T-helper 2 cell (primary cell): ENCODE measurements at places on chromosomes 16 and 17.

DNA sequence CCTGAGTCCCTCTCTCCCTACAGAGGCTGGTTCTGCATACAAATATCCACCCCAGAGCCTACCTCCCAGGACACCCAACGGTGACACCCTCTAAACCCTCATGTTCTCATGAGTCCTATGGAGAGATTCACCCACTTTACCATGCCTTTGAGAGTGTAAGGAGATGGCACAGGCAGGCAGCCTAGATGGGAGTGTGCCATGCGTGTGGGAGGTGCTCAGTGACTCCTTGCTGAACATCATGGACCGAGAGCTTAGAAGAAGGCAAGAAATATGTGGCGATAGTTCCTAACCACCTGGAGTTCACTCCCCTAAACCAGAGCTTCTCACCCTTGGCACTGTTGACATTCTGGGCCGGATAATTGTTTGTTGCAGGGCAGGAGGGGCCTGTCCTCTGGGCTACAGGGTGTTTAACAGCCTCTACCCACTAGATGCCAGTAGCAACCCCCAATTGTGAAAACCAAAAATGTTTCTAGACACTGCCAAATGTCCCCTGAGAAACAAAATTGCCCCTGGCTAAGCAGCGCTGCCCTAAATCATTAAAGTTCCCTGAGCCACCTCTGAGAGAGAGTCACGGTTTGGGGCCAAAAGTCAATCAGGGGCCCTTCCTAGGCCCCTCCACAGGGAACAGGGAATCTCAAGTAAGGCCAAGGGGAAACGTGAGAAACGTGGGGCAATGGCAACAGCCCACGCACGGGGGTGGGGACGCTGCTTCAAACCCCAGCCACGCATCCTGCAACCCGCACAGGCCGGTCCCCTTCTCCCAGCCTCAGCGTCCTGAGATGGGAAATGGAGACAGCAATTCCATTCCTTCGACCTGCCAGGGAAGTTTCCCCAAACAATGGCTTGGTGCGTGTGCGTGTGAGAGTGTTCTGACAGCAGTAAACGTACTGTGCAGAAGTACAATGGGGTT lies 66.8 kb downstream of the C16orf78 start:
- no peak for DNase-seq

- DNase-seq, result peak; percentile 73
These were observed at the start of gene MPG for GRCh38 chr16:77807-78443. MPG (plus strand) TSS chr16:78225; CDS start chr16:78310, 85 bp downstream.

DNA sequence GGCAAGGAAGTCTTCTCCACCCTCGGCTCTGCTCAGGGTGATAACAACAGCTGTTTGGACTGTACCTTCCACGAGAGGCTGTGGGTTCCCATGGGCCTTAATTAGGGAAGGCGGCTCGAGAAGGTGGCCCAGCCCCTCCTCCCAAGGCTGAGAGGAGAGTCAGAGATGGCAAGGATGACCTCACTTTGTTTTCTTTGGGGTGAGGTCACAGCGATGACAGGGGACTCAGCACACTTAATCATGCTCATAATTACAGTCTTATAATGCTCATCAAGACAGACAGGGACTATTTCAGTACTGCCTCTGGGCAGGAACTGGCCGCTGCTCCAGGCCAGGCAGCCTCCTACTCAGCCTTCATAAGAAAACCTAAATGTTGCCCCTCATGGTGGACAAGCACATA lies 19.7 kb downstream of the WFDC1 start:
- DNase-seq, result no peak

DNA sequence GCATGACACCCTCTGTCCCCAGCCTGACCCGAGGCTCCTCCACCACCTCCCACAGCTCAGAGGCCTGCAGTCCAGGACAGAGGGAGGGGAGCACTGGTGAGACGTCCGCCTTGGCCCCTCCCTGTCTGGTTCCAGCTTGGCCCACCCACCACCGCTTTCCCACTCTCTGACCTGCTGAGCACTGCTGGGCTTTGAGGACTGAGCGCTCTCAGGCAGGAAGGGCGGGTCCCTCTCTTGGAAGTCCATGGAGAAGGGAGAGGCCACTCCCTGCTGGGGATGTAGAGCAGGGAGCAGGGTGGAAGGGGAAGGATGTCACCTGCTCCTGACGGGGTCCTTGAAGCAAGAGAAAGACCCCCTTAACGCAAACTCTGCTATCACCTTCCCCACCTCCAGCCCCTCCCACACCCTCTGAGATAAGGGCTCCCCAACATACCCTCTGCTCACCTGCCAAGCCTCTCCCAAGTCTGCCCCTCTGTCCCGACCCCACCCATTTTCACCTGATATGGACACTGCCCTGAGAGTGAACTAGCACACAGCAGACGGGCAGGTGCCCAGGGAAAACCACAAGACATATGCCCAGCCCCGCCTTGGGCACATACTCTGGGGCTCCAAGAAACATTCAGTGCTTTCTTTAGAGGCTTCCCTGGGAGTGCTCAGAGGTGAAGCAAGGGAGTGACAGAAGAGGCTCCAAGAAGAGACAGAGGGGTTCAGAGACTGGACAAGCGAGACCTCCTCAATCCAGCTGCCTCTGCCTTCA lies 1.4 kb downstream of the OSBPL7 start:
- no peak for DNase-seq

GRCh38 chr16:54212893-54213292 lies 73.7 kb downstream of the IRX3 start:
- DNase-seq, result no peak

- DNase-seq, result no peak
These were observed 2.2 kb downstream of the WDR81 start for GRCh38 chr17:1726626-1727257.

DNA sequence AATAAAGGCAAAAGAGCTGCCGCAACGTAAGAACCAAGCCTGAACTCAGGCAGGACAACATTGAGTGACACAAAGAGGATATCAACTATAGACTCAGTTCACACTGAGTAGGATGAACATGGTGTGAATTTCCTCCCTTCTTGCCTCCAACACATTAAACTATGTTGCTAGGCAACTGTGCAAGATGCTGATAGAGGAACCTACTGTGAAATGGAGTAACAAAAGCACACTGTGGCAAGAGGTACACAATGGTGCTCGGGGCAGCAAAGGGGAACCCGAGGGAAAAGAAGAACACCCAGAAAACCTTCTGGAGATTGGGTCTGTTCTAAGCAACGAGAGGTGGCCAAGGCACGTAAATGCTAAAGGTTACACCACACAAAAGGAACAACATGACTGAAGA lies 34.1 kb downstream of the GRB2 start:
- no peak for DNase-seq

DNA sequence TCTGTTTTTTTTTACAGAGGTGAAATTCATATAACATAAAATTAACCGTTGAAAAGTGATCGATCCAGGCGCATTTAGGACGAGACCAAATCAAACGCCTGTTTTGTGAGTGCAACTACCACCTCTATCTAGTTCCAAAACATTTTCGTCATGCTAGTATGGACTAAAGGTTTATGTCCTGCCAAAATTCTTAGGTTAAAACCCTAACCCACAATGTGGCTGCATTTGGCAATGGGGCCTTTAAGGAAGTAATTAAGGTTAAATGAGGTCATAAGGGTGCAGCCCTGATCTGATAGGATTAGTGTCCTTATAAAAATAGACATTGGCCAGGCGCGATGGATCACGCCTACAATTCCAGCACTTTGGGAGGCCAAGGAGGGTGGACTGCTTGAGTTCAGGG lies 32.8 kb upstream of the RCVRN start:
- DNase-seq, result no peak

DNA sequence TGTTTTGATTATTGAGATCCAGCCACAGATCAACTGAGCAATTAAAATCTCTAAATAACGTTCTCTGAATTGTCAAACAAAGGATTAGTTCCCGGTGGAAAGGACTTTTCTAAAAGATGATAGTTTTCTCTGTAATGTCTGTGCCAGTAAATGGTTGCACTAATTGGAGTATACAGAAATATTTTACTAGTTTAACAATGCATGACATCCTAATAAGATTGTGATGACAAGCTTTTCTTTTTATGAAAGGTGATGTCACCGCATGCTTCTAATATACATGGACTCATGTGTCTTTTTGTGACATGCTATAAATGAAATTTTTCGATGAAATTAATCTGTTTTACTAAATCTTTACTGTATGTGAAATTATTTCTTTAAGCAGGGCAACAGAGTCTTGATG lies 211.1 kb downstream of the IRX3 start:
- DNase-seq, result no peak

DNA sequence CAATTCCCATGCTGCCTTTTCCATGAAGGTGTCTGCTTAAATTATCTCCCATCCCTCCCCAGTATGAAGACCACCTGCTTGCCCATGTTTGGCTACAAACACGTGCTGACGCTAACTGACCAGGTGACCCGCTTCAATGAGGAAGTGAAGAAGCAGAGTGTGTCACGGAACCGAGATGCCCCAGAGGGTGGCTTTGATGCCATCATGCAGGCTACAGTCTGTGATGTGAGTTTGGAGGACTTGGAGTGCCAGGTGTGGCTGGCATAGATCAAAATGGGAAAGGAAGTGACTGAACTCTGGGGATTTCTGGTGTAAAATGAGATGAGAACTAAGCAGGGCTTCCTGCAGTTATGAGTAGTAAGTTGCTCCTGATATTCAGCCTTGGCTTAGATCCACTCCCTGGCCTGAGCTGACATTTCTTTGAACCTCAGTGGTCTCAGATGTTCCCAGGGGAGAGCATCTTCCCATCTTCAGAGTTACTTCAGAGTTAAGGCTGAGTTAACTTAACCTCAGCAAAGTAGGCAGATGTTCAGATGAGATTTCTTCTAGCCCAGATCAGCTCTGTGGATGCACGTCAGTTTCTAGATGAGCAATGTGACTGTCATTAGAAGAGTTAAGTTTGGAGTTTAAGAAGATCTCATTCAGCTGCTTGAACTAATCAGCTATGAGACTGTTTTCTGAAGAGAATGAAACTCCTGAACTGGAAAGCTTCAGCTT lies 32.7 kb downstream of the ITGB3 start:
- peak; percentile 82 for DNase-seq

GRCh38 chr17:45333702-45334092 lies 16.9 kb upstream of the MAP3K14 start:
- DNase-seq, result no peak

DNA sequence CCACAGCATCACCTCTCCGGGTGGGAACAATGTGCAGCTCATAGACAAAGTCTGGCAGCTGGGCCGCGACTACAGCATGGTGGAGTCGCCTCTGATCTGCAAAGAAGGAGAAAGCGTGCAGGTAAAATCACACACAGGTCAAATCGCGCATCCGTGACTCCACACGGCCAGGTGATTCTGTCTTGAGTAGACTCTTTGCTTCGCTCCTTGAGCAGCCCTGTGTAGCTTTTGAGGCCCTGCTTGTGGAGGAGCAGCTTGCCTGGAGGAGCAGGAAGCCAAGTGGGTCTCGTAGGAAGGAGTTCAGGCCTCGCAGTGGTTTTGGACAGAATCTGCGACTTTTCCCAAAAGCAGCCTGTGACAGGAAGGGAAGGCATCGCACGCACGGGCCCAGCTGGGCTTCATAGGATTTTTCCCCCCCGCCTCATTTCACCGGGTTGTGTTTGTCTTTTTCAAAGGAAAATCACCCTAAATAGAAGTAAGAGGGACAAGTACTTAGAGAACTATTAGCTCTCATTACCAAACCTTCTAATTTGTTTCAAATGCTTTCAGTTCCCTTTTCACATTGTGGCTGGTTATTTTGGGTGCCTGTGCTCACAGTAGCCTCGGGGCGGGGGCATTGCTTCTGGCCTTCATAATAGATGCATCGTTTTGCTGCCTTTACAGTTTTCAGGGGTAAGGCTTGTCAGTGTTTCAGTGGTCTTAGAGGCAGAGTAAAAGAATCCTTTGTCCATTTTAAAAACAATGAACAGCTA lies 71.5 kb downstream of the SEC14L1 start:
- no peak for DNase-seq

DNA sequence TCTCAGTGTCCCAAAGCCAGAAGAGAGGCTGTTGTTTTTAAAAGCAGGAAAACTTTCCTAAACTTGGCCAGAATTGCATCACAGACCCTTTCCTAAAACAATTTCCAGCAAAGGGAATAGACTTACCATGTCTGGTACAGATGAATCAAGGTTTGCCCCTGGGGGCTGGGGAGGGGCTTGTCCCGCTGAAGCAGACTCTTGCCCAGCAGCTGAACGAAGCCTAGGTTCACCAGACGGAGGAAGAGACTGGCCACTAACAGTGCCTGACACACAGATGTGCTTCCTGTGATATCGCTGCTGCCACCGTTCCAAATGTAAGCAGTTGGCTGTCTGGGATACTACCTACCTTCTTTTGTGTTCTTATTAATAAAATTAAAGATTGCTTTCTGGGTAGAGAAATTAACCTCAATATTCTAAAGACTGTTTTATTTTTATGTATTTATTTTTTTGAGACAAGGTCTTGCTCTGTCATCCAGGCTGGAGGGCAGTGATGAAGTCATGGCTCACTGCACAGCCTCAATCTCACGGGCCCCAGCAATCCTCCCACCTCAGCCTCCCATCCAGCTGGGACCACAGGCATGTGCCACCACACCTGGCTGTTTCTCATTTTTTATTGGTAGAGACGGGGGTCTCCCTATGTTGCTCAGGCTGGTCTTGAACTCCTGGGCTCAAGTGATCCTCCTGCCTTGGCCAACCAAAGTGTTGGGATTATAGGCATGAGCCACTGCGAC lies 13.5 kb downstream of the PRCD start:
- no peak for DNase-seq

GRCh38 chr16:81646561-81646960 lies 132.5 kb upstream of the PLCG2 start:
- DNase-seq, result no peak

GRCh38 chr16:67311607-67312488 lies 14.7 kb downstream of the KCTD19 start:
- DNase-seq, result no peak

DNA sequence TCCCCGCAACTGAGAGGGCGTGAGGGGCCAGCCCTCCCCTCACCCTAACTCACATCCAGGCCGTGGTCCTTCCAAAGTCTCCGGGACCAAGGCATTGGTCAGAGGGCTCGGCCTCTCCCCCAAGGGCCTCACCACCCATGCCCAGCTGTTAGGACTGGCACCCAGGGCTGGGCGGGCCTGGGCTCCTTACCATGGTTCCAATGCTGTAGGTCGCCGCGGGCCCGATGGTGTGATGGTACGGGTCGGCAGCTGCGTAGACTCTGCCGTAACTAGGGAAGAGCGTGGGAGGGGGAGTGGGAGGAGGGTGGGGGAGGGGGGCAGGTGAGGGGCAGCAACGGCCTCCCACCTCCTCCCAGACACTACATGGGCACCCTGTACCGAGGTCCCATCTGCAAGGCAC lies 19.6 kb downstream of the ENGASE start:
- DNase-seq, result no peak

DNA sequence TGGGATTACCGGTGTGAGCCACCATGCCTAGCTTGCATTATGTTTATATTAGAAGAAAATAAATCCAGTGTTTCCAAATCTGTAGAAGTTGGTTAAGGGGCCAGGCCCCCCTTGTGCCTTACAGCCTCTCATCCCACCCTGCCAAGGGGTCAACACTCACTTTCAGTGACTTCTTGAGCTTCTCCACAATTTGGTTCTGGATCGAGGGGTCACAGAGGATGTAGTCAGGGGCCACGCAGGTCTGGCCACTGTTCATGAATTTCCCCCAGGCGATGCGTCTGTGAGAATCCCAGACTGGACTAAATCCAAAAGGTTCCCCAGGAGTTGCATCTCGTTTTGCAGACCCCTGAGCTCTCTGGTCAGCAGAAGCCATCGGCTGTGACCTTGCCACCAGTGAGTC lies 7.2 kb downstream of the ALDH3A1 start:
- DNase-seq, result no peak
